Activated T-helper 1 cell treated with anti-CD3 and anti-CD28 coated beads, Interleukin-2, amount 50 U/mL, for 16 hours (primary cell): ENCODE measurements at places on chromosomes 4 and X.

GRCh38 chr4:73653695-73654106, 33.5 kb upstream of the RASSF6 start:
- no peak for DNase-seq

DNA sequence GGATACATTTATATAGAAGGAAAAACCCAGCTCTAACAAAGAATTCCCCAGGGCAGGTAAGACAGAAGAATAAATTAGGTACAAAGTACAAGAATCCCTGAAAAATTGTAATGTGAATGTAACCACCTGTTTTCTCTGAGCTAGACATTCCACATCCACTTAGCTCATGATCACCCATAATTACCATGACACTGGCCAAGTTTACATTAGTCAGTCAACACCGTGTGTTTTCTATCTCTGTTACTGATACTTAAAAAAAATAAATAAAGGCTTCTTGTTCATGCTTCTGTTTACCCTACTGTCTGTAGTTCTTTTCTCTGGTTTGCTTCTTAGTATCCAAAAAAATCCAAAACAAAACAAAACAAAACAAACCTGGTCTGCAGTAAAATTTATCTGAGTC, 66.0 kb downstream of the CBLL2 start:
- no peak for DNase-seq

- no peak for DNase-seq
Observed at GRCh38 chrX:40273356-40274050, 175.7 kb upstream of the BCOR start.

DNA sequence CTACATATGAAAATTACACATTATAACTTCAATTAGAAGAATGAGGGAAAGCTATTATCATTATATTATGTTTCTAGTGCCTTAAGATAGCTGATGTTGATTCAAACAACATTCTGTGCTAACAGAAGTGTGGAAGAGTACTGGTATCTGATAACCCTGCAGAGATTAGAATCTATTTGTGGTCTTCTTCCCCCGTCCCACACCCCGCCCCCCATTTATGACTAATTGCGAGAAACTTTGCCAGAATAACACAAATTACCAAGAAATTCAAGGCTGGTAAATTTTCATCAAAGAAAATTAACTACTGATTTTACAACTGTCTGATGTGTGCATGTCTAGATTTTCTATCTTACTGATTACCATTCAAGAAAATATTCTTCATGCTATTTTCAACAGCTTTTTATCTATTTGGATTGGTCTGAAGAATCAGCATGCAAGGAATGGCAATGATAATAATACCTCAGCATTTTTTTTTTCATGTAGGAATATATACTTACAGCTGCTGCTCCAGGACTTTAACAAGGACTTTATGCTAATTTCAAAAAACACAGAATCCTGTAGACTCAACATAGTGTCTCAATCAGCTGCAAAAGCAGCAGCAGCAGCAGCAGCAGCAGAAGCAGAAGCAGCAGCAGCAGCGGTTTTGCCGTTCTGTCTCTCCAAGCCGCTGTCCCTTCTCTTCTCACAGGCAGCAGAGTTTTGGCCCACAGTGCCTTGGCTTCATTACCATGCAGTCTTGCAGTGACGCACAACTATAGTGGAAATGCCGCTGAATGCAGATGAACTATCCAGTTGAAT, 126.7 kb downstream of the FRYL start:
- peak; percentile 12 for DNase-seq

- DNase-seq: no peak
Observed at GRCh38 chr4:152588869-152589268, 53.0 kb upstream of the FBXW7 start.

DNA sequence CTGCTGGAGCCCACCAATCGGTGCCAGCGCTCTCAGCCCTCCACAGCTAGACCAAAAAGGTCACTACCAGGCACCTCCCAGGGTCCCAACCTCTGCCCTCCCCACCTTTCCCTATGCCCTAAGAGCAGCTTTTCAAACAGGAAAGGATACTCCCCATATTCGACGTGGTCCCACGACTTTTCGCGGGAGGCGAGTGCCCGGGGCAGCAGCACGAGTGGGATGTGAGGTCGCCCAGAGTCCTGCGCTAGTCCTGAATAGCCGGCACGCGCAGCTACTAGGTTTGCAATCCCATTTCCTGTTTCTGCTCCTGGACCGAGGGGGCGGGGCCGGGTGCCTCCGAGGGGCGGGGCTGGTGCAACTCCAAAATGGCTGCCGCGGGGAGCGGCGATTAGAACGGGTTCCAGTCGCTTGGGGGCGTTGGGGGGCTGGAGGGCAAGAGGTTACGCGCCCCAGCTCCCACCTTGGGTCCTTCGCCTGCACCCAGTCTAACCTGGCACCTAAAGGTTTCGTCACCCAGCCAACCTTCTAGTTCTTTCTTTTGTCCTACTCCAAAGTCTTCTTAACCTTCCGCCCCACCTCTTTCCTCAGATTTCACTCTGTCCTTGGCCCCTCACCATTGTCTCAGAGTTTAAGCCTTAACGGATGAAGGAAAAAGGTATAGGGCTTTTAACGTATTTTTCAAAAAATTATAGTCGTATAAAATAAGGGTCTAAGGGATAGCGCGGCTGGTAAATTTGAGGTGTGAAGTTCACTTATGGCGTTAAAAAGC, 85.0 kb upstream of the TENT5D start:
- no peak for DNase-seq

DNA sequence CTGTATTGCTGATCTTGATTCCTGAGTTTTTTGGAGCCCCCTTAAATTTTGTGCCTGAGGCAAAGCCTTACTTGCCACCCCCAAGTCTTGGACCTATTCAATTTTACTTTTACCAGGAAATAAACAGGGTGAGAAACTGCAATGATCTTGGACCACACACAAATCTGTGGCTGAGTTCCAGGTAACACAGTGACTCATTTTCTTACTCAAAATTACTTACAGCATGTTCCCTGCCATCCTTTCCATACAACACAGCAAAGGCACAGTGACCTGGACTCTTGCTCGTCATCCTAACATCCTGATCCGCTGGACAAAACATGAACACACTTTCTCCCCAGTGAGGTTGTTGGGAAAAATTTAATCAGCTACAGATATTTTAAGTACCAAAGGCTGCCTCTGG, 60.7 kb upstream of the S100G start:
- no peak for DNase-seq

- no peak for DNase-seq
Observed at GRCh38 chrX:119604766-119605463, 1.3 kb downstream of the NKRF start.

DNA sequence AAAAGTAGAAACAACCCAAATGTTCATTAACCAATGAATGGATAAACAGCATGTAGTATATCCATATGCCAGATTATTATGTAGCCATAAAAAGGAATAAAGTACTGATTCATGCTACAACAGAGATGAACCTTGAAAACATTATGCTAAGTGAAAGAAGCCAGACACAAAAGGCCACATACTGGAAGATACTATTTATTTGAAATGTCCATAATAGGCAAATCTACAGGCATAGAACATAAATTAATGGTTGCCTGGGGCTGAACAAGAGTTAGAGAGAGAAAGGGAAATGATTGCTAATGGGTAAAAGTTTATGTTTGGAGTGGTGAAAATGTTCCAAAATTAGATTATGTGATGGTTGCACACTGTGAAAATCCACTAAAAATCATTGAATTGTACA, 44.4 kb downstream of the IL13RA2 start:
- no peak for DNase-seq

GRCh38 chr4:3417448-3417847, 24.3 kb upstream of the HGFAC start:
- no peak for DNase-seq

GRCh38 chrX:68420559-68420958, 12.7 kb downstream of the OPHN1 start:
- no peak for DNase-seq

GRCh38 chr4:4426511-4427120, 39.7 kb downstream of the NSG1 start:
- DNase-seq: no peak

GRCh38 chr4:76634220-76634619, 199.2 kb downstream of the SHROOM3 start:
- DNase-seq: no peak

- no peak for DNase-seq
Observed at GRCh38 chrX:100864657-100865391, 9.3 kb downstream of the NOX1 start.

GRCh38 chr4:48909697-48910096, 3.1 kb upstream of the OCIAD2 start:
- no peak for DNase-seq

DNA sequence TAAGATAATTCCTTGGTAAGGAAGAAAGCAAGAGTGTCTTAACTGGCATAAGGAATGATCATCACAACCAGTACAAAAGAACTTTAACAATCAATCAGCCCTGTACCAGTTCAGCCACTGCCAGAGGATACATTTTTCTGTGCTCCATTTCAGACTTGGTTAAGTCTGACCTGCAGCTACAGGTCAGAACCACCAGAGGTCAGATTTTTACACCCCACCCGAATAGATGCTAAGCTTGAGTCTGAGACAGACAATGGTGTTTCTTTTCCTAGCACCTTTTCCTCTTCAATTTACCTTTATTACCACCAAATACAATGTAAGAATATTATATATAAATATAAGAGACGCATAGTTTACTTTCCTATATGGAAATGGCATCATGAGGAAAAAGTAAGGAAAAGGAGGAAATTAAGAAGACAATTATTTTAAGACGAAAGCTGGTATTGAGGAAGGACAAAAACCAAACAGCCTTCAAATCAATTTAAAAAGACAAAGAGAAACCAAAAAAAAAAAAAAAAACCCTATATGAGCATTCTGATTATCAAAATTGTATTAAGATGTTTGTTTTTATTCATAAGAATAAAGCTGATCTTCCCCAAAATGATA, 215.3 kb upstream of the TTC29 start:
- no peak for DNase-seq
